Adrenal gland (tissue), 19 donors: ENCODE measurements at places on chromosomes 16 and 17. TPM values are rescaled to one million over a fixed set of nuclear protein-coding genes. Genes with fewer than 3 reads are reported as not detected.
A peak's percentile ranks its signal among the peaks of the same experiment; 100 is the strongest.

DNA sequence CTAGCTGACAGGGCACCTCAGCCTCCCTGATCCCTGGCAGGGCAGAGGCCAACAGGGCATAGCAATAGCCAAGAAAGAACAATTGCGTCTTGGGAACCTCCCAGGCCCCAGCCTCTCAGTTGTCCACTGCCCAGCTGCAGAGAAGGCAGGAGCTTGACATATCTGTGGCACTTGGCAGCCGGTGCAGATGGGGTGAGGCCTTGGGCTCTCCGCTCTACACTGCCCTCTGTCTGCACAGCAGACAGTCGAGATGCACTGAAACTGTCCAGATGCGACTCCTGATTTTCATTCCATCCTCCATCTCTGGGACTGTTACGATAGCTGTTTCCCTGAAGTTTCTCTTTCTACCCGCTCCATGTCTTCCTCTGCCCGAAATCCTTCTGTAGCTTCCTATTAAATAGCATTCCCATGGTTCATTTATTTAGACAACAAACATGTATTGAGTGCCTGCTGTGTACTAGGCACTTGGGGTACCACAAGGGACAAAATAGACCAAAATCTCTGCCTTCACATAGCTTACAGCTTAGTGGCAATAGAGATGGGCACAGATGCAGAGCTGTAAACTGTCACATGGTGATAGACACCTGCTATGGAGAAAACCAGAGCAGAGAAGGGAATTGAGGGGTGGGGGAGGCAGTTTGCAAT lies 3.3 kb downstream of the POLR3E start:
- DNase-seq, result peak; percentile 93

DNA sequence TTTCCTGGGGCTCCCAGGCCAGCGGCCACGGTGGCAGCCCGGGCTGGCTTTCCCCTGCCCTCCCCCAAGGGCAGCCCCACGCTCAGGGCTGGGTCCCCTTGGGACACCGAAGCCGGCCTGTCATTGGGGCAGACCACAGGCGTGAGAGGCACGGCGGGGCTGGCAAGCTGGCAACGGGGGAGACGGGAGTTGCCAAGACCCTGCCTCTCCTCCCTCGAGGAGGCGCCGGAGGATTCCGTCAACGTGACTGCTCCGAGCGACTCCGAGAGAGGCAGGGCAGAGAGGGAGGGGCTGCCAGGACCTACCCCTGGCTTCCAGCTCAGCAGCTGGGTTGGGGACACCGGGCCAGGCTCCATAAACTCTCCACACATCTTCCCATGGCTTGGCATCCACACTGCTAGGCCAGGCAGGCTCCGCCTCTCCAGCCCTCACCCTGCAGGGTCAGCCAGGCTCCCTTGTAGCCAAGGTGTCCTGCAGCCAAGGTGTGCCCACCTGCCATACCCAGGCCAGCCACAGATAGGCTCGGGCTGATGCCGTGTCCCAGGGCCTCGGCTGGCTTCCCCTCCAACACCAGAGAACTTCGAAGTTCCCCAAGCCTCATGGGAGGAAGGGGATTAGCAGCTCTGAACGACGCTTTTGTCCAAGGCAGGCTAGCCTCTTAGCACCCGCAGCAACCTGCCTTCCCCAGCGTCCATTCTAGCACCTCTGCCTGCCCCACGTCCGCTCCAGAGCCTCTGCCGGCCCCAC lies 25.5 kb downstream of the TIMM22 start:
- DNase-seq, result no peak

Gene ZP2
- not detected for total RNA-seq

DNA sequence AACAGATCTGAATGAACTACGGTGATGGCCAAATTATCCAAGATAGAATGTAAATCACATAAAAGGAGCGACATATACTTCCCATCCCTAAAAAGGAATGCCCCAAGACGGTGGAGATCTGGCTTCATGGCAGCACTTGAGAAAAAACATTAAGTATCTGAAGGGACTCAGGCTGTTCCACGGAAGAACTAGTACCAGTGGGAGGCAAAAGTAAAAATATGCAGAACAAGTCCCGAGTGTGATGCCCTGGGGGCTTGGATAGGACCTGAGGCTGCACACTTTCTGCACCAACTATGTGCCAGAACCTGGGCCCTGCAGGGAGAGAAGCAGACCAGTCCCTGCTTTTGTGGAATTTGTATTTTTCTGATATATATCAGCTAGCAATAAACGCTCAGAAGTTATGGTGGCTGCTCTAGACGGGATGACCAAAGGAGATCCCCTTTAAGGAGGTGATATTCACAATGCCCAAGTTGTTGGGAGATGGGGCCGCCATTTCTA lies 539 bp upstream of the CKLF start:
- no peak for DNase-seq

GRCh38 chr16:78127130-78127529 lies 27.7 kb downstream of the WWOX start:
- no peak for DNase-seq

- peak; percentile 9 for DNase-seq
Measured at GRCh38 chr16:29675811-29676643, 3.0 kb upstream of the QPRT start.

Gene RBFOX1
- total RNA-seq, result 1.9 TPM

Gene PSMC3IP
- total RNA-seq, result 2.0 TPM
